CD4-positive, alpha-beta T cell treated with Interleukin-4 for 4 hours (primary cell): ENCODE measurements at places on chromosomes 6 and 20.

DNA sequence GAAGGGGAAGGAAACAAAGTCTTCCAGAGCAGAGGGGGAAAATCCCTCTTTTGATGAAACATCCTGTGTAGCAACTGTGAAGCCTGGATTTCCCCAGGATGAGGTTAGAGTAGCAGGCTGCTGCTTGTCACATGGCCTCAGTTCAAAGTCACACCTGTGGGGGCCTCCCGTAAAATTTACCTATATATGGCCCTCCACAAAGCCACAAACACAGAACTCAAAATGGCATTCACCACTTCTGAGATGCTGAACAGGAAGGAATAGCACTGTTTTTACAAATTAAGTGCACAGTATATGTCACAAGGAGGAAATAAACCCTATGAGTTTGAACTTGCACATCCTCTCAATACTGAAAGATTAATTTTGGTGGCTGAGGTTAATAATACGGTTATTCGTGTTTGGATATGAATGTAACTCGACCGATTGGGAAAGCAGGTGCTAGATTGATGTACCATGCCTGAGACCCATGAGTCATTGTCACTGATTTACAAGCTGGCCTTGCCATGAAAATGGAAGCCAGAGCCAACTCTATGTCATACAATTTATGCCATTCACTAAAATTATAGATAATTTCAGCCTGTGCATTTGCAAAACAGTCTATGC lies 70.6 kb downstream of the SGK1 start:
- DNase-seq = peak; percentile 91

- DNase-seq = no peak
Measured at GRCh38 chr20:8234580-8234979, 102.5 kb downstream of the PLCB1 start.

DNA sequence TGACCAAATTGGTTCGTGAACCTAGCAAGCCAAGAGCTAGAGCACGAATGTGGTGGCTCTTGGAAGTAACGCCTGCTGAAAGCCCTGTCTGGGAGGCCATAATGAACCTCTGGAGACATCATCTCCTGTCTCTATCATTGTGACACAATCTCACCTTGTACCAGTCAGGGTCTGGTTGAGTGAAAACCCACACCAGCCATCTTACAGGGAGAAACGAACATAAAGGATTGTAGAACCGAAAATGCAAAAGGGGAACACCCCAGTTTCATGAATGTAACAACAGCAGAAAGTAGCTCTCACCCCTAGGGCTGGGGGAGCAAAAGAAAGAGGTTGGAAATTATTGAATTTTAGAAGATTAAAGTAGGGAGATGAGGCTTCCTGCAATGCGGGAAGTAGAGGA lies 50.9 kb upstream of the TAB2 start:
- DNase-seq = no peak

- DNase-seq = no peak
Measured at GRCh38 chr6:83198486-83199172, 5.5 kb downstream of the RWDD2A start.

- no peak for DNase-seq
Measured at GRCh38 chr6:156698239-156699016, 78.8 kb upstream of the ARID1B start.

GRCh38 chr6:15560713-15561112 lies 102.1 kb downstream of the DTNBP1 start:
- no peak for DNase-seq

DNA sequence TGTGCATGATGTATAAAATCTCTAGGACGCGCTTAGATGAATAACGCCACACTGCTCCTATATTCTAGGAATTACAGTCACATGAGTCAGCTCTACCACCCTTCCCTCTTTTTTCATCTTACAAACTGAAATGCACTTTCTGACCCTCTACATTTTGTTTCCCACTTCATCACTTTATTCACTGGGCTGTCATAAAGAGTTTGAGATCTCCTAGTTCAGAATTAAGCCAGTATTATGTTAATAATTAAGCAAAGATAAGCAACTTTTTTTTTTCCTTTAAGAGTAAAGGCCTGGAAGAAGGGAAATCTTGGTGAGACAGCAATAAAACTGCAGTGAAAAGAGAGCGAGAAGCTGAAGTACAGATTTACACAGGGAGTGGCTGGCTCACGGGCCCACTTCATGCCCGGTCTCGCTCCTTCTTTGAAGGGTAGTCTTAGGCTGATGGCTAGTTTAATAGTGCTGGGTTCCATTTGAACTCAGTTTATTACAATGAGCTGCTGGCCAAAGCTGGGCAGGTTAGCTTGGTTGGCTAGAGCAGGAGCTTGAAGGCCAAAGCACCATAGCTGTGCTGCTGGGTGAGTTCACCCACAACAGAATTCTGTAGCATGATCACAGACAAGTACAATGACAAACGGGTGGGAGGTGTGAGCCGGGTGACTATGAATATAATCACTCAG lies 110.6 kb downstream of the MAP7 start:
- no peak for DNase-seq

- no peak for DNase-seq
Measured at GRCh38 chr20:46696791-46697279, 7.6 kb upstream of the TP53RK start.

DNA sequence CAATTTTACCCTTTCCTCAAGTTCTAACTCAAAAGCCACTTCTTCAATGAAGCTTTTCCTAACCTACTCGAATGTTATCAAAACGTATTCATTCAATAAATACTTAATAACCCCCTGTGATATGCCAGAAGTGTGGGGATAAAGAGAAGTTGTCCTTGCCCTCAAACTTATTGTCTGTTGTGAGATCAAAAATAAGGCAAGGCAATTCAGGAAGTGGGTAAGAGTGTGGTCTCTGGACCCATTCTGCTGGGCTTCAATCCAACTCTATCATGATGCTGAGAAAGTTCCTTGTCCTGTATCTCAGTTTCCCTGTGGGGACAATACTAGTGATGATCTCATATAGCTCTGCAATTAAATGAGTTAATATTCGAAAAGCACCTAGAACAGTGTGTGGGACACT lies 92.8 kb downstream of the PRDM1 start:
- no peak for DNase-seq

DNA sequence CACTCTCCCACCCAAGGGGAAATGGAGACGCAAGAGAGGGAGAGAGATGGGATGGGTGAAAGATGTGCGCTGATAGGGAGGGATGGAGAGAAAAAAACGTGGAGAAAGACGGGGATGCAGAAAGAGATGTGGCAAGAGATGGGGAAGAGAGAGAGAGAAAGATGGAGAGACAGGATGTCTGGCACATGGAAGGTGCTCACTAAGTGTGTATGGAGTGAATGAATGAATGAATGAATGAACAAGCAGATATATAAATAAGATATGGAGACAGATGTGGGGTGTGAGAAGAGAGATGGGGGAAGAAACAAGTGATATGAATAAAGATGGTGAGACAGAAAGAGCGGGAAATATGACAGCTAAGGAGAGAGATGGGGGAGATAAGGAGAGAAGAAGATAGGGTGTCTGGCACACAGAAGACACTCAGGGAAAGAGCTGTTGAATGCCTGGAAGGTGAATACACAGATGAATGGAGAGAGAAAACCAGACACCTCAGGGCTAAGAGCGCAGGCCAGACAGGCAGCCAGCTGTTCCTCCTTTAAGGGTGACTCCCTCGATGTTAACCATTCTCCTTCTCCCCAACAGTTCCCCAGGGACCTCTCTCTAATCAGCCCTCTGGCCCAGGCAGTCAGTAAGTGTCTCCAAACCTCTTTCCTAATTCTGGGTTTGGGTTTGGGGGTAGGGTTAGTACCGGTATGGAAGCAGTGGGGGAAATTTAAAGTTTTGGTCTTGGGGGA lies 754 bp downstream of the TNF start:
- DNase-seq = no peak

GRCh38 chr20:51876313-51876940 lies 74.1 kb upstream of the SALL4 start:
- DNase-seq = no peak

DNA sequence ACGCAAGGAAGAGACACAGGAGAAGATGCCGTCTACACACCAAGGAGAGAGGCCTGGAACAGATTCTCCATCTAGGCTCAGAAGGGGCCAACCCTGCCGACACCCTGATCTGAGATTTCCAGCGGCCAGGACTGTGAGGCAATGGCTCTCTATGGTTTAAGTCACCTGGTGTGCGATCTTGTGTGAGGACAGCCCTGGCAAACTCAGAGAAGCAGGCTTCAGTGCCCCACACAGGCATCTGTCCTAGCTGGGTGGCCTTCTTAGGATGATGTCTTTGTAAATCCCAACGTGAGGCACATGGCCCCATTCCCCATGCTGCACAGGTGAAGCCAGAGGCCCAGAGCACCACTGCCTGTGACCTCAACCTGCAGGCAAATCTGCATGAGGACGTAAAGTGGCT lies 87.6 kb upstream of the FRMD1 start:
- no peak for DNase-seq
